ENCODE measurements at places on chromosomes 3 and 15.

DNA sequence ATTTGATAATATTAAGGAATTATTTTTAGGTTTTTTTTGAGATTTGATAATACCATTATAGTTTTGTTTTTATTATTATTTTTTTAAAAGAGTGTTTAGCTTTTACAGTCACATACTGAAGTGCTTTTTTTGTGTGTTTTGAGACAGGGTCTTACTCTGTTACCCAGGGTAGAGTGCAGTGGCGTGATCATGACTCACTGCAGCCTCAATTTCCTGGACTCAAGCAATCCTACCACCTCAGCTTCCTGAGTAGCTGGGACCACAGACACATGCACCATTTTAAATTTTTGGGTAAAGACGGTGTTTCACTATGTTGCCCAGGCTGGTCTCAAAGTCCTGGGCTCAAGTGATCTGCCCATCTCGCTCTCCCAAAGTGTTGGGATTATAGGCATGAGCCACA, 73.0 kb downstream of the SUMF1 start:
- H3K27me3 ChIP-seq: no peaks in the 10 kb centered on the region
- H3K4me1 ChIP-seq: no peaks in the 10 kb centered on the region
- H3K4me3 ChIP-seq: no peak overlapping the region
- no peak for DNase-seq
- H3K27ac ChIP-seq: no peak overlapping the region

DNA sequence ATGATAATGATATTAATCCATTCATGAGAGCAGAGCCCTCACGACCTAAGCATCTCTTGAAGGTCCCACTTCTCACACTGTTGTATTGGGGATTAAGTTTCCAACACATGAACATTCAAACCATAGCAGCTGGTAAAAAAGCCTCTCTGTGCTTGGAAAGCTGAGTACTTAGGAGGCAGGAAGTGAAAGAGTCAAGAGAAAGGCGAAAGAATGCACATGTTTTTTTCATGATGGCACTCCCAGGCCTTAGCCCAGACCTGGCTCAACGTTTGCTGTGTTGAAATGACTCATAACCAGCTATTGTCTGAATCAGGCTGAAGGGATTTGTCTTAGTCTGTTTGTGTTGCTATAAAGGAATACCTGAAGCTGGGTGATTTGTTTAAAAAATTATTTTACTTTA, 84.4 kb upstream of the RGMA start:
- DNase-seq: no peak
- no peaks in the 10 kb centered on the region for H3K36me3 ChIP-seq
- H3K4me3 ChIP-seq: no peak overlapping the region

DNA sequence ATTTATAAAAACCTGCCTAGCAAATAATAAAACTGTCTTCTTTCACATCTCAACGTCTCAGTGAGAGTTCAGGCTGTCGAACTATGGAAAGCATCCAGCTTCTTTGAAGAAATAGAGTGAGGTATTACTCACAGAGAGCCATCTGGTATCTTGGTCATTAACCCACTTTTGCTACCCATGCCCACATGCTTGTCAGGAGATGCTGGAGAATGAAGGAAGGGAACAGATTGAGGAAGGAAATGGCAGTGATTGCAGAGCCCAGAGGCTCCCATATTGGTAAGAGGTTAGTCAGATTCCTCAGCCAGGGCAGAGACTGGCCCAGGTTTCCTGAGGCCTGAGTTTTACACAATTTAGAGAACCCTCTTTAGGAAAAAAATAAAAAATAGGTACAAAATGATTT, 119.1 kb downstream of the B3GALNT1 start:
- no peak for DNase-seq
- H3K36me3 ChIP-seq: no peaks in the 10 kb centered on the region
- no peak overlapping the region for H3K27ac ChIP-seq

GRCh38 chr3:124292329-124292728, 300.4 kb upstream of the ROPN1 start:
- H3K36me3 ChIP-seq: no peaks in the 10 kb centered on the region
- peak; percentile 5 for DNase-seq
- H3K27me3 ChIP-seq: no peaks in the 10 kb centered on the region
- no peaks in the 10 kb centered on the region for H3K4me1 ChIP-seq
- no peak overlapping the region for H3K4me3 ChIP-seq

GRCh38 chr3:55564726-55565125, 77.6 kb upstream of the WNT5A start:
- H3K36me3 ChIP-seq: no peaks in the 10 kb centered on the region
- H3K27ac ChIP-seq: no peak overlapping the region
- H3K4me3 ChIP-seq: no peak overlapping the region

DNA sequence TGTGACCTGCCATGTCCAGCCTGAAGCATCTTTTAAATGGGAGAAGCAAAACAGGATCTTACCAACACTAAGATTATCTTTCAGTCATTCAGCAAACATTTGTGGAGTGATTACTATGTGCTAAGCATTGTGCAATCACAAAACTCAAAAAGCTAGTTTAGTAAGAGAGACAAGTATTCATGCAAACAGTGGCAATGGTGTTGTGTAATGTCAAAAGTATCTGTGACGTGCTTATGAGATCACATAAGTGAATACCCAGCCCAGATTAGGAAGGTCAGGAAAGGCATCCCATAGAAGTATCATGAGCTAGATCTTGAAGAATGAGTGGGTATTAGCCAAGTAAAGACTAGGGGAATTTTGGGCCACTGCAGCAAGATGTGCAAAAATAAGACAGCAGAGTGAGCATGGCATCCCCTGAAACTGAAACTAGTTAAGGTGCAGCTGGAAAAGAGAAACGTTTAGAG, 32.1 kb downstream of the SEC62 start:
- H3K36me3 ChIP-seq: no peaks in the 10 kb centered on the region
- no peak for DNase-seq
- no peak overlapping the region for H3K27ac ChIP-seq
- no peaks in the 10 kb centered on the region for H3K4me1 ChIP-seq
- H3K27me3 ChIP-seq: no peaks in the 10 kb centered on the region

DNA sequence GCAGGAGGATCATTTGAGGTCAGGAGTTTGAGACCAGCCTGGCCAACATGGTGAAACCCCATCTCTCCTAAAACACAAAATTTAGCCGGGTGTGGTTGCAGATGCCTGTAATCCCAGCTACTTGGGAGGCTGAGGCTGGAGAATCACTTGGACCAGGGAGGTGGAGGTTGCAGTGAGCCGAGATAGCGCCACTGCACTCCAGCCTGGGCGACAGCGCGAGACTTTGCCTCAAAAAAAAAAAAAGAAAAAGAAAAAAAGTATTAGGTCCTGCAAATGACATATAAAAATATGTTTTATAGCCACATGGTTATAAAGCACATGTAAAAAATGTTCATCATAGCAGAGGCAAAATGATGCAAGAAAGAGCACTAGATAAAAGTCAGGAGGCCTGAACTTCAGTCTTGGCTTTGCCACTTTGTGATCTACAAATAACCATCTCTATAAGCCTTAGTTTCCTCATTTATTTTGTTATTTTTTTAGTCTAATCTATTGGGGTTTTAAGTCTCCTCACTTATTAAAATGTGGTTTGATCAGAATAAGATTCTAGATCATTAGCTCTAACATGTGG, 4.9 kb downstream of the SLC12A6 start:
- no peaks in the 10 kb centered on the region for H3K27me3 ChIP-seq
- peaks cover 3% of the 10 kb centered on the region for H3K4me1 ChIP-seq
- H3K4me3 ChIP-seq: no peak overlapping the region
- no peaks in the 10 kb centered on the region for H3K36me3 ChIP-seq
- H3K27ac ChIP-seq: no peak overlapping the region
- no peak for DNase-seq

- no peaks in the 10 kb centered on the region for H3K4me1 ChIP-seq
- no peak for DNase-seq
- H3K27me3 ChIP-seq: no peaks in the 10 kb centered on the region
- H3K4me3 ChIP-seq: no peak overlapping the region
Measured at GRCh38 chr15:89330119-89330518, 4.5 kb downstream of the POLG start.

DNA sequence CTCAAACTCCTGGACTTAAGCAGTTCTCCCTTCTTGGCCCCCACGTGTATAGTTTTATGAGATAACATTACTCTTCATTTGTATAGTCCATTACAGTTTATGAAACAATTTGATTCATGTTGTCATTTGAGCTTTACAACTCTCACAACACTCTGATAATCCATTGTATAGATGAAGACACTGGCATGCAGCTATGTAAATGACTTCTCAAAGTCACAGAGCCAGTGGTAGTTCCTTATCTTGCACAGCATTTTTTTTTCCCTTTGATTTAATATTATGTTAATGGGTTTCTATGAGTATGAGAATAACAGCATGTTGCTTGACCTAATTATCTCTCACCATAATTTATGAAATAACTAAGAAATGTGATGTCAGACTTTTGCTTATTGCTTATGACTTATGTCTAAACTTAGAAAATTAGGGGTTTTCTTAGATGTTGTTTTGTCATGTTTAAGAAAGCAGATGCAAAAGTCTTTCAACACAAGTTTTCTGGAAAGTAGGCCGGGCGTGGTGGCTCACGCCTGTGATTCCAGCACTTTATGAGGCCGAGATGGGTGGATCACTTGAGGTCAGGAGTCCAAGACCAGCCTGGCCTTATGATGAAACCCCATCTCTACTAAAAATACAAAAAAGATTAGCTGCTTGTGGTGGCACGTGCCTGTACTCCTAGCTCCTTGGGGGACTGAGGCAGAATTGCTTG, 13.3 kb downstream of the VPS8 start:
- no peak overlapping the region for H3K4me3 ChIP-seq
- H3K36me3 ChIP-seq: no peaks in the 10 kb centered on the region
- DNase-seq: no peak
- peaks cover 4% of the 10 kb centered on the region for H3K4me1 ChIP-seq

DNA sequence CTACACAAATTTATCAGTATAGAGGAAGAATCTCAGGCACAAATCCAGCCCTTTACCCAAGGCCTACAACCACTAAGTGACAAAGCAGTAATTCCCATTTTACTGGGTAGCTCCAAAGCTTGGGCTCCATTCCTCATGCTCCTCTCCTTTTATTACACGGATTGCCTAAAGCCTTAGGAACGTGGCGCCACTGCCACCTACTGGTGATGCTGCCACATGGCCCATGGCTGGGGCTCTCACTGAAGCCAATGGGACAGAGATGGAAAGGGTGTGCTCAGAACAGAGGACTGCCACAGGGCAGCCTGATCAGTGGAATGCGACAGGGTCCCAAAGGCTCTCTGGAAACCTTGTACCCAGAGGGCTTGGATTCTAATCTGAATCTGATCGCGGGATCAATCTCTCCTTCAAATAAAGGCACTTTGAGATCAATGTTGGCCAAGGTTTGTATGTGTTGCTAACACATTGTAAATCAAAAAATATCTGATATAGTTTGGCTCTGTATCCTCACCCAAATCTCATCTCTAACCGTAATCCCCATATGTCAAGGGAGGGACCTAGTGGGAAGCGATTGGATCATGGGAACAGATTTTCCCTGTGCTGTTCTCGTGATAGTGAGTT, 33.5 kb upstream of the LYZL4 start:
- H3K27me3 ChIP-seq: no peaks in the 10 kb centered on the region
- H3K4me1 ChIP-seq: no peaks in the 10 kb centered on the region
- peak; percentile 69 for DNase-seq
- H3K27ac ChIP-seq: no peak overlapping the region
- H3K36me3 ChIP-seq: no peaks in the 10 kb centered on the region

- no peak for DNase-seq
- no peaks in the 10 kb centered on the region for H3K27me3 ChIP-seq
- no peaks in the 10 kb centered on the region for H3K4me1 ChIP-seq
- H3K4me3 ChIP-seq: no peak overlapping the region
Measured at GRCh38 chr3:73592154-73593144, 32.3 kb downstream of the PDZRN3 start.

GRCh38 chr3:33438284-33438668, 1.9 kb downstream of the UBP1 start:
- peaks cover 32% of the 10 kb centered on the region for H3K4me1 ChIP-seq
- DNase-seq: no peak
- H3K4me3 ChIP-seq: peak overlapping the region; percentile 81

DNA sequence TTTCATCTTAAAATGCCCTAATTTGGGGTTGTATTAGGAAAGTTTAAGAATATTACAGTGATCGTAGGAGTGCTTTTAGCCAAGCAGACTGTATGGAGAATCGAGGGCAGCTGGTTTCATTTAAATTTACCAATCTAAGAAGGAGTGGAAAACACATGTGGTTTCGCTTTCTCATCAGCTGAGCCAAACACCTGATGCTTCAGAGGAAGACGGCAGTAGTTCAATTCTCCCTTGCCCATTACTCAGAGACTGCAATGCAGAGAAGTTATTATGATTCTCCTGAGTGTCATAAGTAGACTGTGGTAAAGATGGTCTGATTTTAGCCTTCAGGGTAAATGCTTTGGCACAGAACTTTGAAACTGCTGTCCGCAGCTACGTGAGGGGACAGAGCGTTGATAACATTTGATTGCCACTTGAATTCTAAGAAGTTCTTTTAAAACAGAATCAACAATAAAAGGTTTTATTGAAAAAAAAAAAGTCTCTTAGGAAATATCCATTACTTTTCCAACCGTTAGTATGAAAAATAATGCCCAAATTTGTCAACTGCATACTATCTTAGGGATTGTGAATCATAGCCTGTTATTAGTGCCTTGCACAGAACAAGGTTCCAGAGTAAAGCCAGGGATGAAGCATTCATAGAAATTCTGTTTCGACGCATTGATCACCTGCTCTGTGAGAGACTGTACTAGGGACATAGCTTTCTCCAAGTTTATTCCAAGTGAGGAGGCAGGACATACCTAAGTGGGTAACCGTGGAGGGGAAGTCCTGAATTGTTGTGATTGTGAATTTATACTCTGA, 25.6 kb downstream of the LYSMD4 start:
- no peak for DNase-seq
- no peak overlapping the region for H3K4me3 ChIP-seq
- H3K36me3 ChIP-seq: no peaks in the 10 kb centered on the region
- no peak overlapping the region for H3K27ac ChIP-seq
- H3K27me3 ChIP-seq: no peaks in the 10 kb centered on the region
- peaks cover 21% of the 10 kb centered on the region for H3K4me1 ChIP-seq

DNA sequence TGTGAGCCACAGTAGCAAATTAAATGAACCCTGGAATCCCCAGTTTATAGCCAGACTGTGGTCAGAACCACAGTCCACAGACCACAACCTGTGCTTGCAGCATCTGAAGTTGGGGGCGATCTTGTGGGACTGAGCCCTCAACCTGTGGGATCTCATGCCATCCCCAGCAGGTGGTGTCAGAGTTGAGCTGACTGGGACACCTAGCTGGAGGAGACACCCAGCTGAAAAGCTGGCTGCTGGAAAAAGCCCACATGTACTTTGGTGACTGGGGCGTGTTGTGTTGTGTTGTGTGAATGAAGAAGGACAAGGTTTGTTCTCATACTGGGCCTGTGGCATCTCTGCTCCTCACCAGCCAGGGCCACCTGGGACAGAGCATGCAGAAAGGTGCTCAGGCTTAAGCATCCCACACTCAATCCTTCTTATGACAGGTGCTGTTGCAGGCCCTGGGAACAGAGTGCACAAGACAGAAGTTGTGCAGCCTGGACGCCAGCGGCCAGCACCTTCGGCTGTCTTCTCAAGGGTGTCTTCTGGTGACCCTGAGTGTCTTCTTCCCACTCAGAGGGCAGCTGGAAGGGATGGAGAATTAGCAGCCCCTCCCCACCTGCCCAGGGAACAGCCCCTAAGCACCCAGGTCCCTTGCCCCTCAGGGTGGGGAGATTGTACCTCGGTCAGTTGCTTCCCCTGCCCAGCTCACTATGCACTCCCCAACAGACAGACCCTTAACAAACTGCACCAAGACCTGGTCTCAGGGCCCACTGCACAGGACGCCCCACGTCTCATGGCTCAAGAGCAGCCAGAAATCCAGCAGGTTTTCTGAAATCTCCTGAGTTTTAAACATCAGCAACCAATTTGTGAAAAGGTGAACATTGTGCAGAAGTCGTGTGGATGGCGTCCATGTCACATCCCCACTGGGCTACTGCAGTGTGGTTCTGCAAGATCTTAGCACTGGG, 2.2 kb upstream of the UROC1 start:
- no peaks in the 10 kb centered on the region for H3K27me3 ChIP-seq
- no peak overlapping the region for H3K27ac ChIP-seq
- H3K4me3 ChIP-seq: no peak overlapping the region
- no peaks in the 10 kb centered on the region for H3K4me1 ChIP-seq
- DNase-seq: no peak

Data from pancreas (tissue), 10 donors.